ENCODE measurements at places on chromosomes 5 and 9.

DNA sequence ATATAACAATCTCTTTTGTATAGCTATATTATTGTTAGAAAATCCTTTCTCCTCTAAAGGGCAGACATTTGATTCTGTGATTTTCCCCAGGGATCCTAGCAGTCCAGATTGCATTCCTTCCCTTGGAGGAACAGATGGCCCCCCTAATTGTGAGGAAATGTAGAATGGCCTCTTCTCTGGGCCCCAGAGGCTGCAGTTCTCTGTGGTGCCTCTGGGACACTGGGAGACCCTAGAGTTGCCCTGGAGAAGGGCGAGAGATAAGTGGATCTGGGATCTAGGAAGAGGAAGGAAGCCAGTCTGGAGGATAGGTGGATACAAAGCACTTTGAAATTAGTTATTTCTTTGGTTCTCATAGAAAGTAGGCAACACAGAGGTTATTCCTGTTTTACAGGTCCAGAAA, 1.9 kb upstream of the HINT2 start:
- DNase-seq: no peak

GRCh38 chr9:120482424-120483186, 97.4 kb downstream of the CDK5RAP2 start:
- no peak for DNase-seq

- DNase-seq: no peak
Observed at GRCh38 chr9:100303747-100304146, 49.0 kb downstream of the TEX10 start.

GRCh38 chr5:33601881-33602280, 161.1 kb downstream of the TARS1 start:
- DNase-seq: no peak

- DNase-seq: no peak
Observed at GRCh38 chr5:60447488-60447920, 252.5 kb downstream of the DEPDC1B start.

DNA sequence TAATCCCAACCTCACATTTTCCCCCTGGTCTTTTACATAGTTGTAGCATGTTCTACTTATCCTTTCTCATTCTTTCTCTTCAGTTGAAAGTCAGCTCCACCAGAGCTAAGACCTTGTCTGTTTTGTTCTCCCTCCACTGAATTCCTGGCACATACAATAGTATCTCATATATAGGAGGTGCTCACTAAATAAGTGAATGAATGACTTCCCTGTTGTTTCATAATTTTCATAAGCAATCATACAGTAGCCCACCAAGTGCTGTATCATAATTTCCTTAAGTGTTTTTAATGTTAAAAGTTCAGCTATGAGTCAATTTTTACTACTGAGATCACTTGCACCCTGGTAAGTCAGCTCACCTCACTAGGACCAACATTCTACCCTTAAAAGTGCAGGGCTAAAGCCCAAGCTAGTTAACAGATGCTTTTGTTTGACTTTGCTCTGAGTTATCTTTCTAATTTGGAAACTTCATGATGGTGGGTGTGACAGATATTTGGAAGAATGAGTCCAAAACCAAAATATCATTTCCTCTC, 27.6 kb downstream of the TMEM245 start:
- no peak for DNase-seq

GRCh38 chr9:87557996-87558395, 60.3 kb downstream of the DAPK1 start:
- no peak for DNase-seq

DNA sequence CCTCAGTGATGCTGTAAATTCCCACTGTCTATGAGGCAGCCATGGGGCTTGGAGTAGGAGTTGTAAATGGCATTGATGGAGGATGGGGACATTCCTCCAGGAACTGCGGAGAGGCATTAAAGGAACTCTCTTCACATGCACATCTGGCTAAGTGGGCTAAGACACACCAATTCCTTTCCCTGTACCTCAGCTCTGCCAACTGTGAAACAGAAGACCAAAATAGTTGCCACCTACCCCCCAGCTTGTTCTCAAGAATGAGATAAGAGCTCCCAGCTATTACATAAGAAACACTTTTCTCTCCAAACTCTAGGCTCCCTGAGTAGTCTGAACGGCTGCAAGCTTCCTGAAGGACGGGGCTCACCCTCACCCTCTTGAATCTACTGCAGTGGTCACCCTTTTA, 144.6 kb upstream of the SLC30A5 start:
- DNase-seq: no peak

DNA sequence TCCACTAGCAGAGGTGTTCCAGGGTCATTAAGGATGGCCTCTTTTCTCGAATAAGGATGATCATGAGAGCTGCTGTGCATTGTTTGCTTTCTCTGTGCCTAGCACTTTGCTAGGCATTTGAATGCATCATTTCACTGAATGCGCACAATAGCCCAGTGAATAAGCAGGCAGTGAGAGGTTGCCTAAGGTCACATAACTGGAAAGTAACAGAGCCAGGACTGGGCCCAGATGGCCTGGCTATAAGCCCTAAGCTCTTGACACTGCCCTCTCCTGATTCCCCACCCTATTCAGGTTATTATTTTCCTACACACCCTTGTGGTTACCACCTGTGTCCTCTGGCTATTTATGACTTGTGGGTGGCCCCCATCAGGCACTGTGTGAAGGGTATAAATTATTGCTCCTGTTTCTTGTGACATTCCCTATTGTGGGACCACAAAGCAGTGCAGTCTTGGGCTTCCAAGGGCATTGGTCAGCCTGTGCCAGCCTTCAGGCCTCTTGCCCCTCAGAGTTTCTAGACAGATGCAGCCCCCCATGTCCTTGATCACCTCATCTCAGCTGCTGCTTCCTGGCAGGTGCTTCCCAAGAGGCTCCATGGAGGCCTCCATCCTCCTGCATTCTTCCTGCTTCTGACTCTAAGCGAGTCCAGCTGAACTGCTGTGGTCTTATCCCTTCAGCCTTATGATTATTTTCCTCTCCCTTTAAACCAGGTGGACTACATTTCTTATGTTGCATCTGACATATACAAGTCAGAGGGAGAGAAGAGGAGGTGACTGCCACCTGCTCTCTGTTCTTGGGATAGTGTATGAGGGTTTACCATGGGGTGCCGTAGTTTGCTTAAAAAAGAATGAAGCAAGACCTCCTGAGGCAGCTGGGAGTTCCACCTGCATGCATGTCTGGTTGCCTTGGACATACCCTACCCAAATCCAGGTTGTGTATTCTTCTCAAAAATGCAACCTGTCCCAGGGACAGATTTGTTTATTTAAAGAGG, 47.6 kb downstream of the ANGPTL2 start:
- DNase-seq: no peak

DNA sequence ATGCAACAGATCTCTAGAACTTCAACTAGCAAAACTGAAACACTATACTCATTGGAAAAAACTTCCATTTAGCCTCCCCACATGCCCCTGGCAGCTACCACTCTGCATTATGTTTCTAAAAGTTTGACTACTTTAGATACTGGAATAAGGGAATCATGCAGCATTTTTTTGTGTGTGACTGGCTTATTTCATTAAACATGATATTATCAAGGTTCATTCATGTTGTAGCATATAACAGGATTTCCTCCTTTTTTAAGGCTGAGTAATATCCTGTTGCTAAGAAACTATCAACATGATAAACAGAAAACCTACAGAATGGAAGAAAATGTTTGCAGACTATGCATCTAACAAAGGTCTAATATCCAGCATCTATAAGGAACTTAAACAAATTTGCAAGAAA, 597.9 kb downstream of the DMRTA1 start:
- no peak for DNase-seq

DNA sequence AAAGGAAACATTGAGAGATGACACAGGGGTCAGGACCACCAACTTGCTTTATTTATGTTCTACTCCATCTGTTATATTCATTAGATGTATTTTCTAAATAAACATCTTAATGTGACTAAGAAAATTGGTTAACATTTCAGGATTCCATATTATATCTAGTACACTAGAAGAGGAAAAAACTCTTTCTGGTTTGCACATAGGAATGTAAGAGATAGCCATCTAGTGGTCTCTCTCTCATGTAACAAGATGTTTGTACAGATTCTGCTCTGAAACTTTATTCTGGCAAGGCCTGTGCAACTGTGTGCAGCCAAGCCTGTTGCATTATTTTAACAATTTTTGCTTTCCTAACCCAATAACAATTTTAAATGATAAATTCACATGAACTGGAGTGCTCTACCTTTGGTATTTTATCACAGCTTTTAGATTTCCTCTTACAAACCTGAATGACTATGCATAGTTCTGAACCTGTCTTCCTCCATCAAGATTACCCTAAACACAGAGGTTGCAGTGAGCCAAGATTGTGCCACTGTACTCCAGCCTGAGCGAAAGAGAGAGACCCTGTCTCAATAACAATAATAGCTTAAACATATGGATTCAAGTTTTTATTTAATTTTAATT, 148.2 kb downstream of the GIN1 start:
- DNase-seq: no peak

DNA sequence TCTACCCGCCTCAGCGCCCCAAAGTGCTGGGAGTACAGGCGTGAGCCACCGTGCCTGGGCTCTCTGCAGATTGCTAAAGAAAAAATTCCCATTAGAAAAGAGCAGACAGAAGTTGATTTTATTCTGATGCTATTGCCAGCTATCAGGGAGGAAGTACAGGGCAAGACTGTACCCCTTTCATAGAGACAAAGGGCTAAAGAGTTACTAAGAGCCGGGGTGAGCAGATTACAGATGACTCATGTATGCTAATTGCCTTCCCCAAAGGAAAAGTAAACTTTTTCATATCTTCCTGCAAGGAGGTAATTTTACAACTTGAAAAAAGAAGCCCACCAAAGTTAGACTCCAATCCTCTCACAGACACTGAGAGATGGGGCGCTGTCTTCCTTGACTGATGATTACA, 42.3 kb upstream of the MCTP1 start:
- DNase-seq: no peak

DNA sequence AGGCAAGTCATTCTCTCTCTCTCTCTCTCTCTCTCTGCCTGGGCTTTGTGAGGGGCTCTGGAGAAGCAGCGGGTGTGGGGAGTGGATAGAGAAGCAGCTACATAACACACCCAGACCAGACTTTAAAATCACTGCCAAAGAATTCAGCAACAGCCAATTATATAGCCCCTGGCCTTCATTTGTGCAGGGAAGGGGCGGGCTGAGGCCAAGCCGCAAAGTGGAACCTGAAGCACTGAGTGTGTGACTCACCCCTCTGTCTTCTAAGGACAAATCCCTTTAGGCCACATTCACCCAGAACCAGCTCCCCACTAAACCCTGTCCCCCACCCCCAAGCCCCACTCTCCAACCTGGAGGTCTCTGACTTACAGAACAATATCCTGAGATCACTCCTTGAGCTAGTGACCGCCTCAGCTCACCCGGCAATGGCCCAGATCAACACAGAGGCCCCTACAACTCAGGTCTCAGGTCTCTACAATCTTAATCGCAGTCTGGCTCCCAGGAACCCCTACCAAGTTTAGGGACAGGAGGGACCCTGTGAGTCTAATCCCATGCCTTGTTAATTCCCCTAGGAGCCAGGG, 6.0 kb downstream of the B4GALT1 start:
- DNase-seq: no peak

DNA sequence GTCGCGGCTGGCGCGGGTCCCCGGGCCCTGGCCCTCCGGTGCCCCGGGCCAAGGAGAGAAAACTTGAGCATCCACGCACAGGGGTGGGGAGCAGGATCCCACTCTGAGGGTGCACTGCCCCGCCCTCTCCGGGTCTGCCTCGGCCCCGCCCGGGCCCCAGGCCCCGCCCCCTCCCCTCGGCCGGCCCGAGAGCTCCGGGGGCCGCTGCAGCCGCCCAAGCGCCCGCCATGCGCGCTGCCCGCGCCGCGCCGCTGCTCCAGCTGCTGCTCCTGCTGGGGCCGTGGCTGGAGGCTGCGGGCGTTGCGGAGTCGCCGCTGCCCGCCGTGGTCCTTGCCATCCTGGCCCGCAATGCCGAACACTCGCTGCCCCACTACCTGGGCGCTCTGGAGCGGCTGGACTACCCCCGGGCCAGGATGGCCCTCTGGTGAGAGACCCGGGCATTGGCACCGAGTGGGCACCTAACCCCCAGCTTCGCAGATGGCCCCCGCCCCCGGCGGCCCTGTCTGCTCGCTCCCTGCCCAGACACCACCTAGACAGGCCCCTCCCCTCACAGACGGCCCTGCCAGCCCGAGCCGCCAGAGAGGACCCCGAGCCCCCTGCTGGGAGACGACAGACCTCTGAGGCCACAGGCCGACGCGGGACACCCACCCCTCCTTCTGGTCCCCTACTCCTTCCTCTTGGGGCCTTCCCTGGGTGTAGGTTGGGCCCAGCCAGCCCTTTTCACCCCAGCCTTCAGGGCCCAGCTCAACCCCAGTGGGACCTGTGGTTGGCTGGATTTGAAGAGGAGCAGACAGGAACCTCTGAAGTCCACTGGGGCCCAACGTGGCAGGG, at the start of gene CERCAM:
CERCAM (plus strand) TSS at position 207 of the 831 bp plus-strand sequence; CDS start at position 228, 21 bp downstream.
- no peak for DNase-seq

DNA sequence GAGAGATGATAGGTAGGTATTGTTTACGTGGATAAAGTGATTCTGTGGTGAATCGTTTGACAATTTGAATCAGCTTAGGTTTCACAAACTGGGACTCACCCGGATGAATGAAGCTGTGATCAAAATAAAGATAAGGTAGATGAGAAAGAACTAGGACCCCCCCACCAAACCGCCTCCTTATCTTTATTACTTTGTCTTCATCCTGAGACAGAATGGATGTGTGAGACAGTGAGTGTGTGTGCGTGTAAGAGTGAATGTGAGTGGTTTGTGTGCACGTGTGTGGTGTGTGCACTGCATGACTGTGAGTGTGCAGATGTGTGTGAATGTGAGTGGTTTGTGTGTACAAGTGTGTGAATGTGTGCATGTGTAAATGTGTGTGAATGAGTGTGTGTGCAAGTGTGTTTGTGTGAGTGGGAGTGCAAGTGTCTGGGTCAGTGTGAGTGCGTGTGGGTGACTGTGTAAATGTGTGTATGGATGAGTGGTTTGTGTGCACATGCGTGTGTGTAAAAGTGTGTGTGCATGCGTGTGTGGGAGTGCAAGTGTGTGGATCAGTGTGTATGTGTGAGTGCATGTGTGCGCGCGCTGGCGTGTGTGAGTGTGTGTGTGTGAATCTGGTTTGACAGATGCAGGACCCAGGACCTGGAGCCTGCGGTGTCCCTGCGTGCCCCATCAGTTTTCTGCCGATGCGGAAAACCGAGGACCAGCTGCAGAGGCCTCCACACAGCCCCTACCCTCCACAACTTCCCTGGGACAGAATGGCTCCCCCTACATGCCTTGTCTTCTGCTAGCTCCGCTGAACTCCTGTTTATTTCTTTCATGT, 11.4 kb upstream of the ENG start:
- DNase-seq: no peak
